ENCODE measurements at places on chromosomes 7 and 10.

- no peak for DNase-seq
Measured at GRCh38 chr10:32938554-32939061, 19.4 kb downstream of the ITGB1 start.

GRCh38 chr10:99280472-99280871 is 44.8 kb upstream of the HPSE2 start:
- DNase-seq: no peak

- no peak for DNase-seq
Measured at GRCh38 chr10:58695022-58695421, 182.3 kb downstream of the BICC1 start.

GRCh38 chr10:116045366-116046356 is 227.3 kb downstream of the GFRA1 start:
- no peak for DNase-seq

DNA sequence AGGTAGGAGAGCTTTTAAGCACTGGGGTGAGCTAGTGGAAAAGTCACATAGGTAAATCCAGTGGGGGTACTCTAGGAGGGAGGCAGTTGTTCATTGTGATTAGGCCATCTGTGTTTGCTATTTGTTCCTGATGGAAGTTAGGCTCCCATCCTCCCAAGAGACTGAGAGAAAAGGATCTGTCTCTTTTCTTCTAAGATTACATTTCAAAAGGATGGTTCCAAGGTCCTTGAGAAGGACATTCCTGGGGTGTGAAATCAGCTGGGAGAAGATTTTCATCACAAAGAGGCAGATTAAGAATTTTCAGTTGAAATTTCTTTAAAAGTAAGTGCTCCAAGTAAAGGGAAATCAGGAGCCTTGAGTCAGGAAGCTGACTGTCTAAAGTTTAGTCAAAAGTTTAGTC is 210.8 kb upstream of the CSTF2T start:
- no peak for DNase-seq

GRCh38 chr10:99908512-99908911 is 101.2 kb downstream of the DNMBP start:
- no peak for DNase-seq

- DNase-seq: no peak
Measured at GRCh38 chr10:77809336-77809735, 117.2 kb downstream of the DLG5 start.

GRCh38 chr7:42625421-42625820 is 286.4 kb downstream of the C7orf25 start:
- DNase-seq: no peak

GRCh38 chr7:133691727-133692610 is 435.2 kb upstream of the LRGUK start:
- DNase-seq: no peak

DNA sequence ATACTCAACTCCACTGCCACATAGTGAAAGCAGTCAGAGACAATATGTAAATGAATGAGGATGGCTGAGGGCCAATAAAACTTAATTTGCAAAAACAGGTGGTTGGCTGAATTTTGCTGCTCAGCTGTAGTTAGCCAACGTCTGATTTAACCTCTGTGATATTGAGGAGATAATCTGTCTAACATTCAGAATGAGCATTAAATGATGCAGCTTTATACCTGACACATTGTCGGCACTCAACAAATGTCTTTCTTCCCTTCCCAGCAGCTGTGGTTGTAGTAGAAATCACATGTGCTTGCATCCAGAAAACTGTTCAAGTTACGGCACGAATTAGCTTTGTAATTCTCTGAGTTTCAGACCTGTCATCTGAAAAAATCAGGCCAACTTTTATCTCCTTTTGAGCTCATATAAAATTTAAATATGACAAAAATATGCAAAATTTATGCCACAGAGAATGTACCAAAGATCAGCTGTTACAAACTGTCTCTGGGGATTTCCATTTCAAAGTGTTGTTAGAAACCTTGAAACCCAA is 1239.7 kb downstream of the GATA3 start:
- DNase-seq: no peak

DNA sequence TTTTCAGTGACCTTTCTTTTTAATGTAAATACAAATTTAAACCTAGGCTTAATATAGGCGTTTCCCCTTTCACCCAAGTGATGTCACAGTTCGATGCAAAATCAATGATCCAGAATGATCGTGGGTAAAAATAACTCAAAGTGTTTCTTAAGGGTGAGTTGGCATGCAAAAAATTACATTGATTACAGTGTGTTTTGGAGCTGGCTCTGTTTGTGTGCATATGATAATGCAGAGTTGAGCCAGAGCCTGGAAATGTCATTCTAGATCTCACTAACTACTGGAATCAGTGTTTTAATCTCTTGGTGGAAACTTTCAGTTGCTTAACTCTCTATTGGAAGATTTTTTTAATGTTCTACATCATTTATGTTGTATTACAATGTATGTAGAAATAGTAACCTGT is 72.5 kb upstream of the MXI1 start:
- DNase-seq: no peak

DNA sequence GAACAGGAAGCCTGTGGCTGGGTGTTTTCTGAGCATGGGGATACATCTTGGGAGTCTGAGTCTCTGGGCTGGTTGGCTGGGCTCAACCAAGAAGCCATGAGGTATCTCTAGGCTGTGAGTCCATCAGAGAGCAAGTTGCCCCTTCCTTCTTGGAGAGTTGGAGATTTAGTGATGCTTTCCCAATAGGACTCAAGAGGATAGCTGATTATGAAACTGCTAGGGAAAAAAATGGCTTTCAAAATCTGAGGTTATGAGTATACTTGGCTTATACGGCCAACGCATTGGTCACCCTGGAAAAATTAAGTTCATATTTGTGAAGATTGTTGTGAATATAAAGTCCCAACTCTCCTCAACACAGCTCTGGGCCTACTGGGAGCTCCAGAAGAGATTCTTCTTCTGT is 162.7 kb upstream of the KMT2E start:
- DNase-seq: no peak

DNA sequence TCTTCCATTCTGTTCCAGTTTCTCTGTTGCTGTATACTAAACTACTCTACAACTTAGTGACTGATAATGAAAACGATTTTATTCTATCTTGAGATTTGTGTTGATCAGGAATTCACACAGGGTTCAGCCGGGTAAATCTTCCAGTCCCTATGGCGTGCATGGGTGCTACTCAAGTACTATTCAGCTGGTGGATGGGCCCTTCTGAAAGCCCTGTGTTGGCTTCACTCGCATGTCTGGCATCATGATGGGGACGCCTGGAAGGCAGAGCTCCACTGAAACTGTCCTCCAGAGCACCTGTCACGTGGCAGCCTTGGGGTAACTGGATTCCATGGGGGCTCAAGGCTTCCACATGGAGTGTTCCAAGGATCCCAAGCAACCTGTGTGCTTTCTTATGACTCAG is 86.0 kb upstream of the ZMIZ1 start:
- no peak for DNase-seq

DNA sequence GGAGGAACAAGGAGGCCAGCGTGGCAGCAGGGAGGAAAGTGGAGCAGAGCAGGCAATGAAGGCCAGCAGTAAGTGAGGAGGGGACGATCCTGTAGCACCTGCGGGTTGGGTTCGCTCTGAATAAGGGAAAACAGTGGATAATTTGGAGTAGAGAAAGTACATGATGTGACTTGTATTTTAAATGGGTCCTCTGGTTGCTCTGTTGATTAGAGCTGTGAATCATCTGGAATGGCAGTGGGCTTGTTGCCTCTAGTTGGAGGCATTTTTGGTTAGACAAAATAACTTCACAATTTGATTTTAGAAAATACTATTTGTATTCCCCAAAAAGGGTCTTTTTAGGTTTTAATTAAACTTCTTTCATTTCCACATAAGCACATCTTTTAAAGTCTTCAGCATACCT is 277.4 kb downstream of the ARL4A start:
- no peak for DNase-seq

GRCh38 chr7:94856643-94857042 is 50.8 kb upstream of the PPP1R9A start:
- no peak for DNase-seq

DNA sequence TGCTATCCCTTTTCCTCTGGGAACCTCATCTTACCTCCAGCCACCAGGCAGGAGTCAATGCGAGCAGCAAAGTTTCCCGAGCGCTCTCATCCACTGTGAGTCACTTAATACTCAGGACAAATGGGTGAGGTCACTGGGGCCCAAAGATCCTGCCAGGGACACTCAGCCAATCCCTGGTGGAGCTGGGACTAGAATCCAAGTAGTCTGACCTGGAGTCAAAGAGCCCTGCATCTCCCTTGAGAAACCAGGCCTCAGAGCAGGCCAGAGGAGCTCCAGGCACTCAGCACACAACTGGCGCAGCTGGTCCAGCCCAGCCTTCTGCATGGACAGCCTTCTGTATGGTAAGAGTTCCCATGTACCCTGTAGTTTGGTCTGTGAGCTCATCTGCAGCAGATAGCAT is 142.3 kb downstream of the MAPK8 start:
- DNase-seq: no peak

- DNase-seq: no peak
Measured at GRCh38 chr10:20142311-20142710, 326.1 kb downstream of the PLXDC2 start.

GRCh38 chr7:83957333-83957732 is 237.3 kb downstream of the SEMA3A start:
- DNase-seq: no peak

DNA sequence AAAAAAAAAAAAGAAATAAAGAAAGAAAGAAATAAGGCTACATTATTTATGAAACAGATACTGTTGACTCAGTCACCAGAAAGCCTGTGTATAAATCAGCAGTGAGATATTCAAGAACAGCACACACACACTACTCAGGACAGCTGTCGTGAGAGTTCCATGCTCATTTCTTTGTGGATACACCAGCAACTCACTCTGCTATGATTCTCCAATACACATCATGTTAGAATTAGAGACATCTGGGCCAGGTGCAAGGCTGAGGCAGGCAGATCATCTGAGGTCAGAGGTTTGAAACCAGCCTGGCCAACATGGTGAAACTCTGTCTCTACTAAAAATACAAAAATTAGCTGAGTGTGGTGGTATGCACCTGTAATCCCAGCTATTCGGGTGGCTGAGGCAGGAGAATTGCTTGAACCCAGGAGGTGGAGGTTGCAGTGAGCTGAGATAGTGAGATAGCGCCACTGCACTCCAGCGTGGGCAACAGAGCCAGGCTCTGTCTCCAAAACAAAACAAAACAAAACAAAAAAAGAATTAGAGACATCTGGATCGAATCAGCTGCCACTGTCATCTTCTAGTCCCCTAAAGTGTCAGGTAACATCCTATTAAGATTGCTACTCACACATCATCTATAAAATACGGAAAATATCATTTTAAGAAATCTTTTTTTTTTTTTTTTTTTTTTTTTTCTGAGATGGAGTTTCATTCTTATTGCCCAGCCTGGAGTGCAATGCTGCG is 11.2 kb upstream of the NUPR2 start:
- DNase-seq: no peak

DNA sequence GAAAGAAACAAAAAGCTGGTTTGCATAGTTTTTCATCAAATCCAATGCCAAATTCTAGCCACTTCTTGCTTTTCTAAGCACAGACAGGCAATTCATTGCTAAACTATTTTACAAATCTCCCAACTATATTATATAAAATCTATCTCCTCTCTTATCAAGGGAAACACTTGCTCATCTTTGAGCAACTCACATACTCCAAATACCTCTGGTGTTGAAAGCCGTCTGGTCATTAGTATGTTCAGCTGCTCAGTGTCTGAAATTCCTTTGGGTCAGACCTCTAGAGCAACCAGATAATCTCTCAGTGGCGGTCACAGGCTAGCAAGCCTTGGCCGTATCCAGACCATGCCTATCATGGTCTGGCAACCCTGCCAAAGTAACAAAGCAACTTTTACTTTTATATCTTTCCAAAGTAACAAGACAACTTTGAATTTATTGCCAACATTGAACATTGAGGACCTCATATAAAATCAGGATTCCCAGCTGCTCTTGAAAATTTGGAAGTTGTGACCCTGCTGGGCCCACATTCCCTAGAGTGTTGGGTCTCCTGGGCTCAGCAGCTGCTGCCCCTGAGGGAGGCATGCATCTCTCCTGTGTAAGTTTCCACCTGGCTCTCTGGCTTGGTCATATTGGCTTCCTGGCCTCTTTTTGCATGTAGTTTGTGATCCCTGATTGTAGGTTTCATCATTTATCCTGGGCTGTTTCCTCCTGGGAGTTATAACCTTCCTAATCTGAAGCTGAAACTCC is 56.8 kb upstream of the LANCL2 start:
- DNase-seq: no peak

DNA sequence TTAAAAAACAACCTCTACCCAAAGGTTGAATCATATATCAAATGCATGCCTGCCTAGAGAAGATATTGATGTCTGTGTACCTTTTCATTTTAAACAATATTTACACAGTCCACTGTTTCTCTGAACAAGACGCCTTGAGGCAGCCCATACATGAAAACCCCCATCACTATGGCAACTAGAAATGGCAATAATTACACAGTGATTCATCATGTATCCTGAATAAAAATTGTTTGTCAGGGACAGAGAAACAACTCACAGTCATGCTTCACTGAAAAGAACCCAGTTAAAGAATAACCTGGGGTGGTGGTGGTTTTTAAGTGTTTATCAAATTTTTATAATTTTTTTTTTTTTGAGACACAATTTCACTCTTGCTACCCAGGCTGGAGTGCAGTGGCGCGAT is 19.7 kb downstream of the DNAJC12 start:
- no peak for DNase-seq

GRCh38 chr7:98599886-98600285 is 17.2 kb upstream of the NPTX2 start:
- DNase-seq: no peak

DNA sequence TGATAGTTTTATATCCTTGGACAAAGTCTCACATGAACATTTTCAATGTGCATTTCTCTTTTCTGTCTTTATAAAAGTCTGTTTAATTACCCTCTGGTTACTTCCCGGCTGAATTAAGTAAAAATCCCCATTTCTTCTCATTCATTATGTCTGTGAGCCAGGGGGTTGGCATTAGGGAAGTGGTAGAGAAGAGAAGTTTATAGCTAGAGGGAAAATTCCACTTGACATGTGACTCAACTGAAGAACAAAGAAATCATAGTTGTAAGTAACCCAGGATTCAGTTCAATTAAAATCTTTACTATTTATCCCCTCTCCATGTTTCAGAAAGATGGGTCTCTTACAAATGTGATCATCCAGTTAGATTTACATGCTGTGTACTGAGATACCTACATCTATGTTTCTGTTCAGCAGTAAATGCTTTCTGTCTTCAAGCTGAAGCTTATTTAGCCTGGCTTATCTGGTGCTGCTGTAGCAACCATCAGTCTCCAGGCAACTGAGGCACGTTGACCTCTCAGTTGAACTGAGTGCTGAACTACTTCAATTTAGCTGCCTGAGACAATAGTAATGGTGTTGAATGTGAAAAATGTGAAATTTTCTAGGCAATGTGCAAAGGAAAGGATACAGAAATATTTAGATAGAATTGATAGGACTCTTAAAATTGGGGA is 181.6 kb downstream of the MLLT10 start:
- no peak for DNase-seq

- DNase-seq: no peak
Measured at GRCh38 chr7:108802650-108803049, 233.0 kb downstream of the DNAJB9 start.

- no peak for DNase-seq
Measured at GRCh38 chr7:149329766-149330334, 67.9 kb downstream of the ZNF783 start.

Measured in activated T-helper 1 cell treated with anti-CD3 and anti-CD28 coated beads, Interleukin-2, amount 50 U/mL, for 16 hours (primary cell).